ENCODE measurements at places on chromosomes 11 and 22. TPM values are rescaled to one million over a fixed set of nuclear protein-coding genes. Genes with fewer than 3 reads are reported as not detected.

GRCh38 chr11:90669094-90669493, 446.2 kb upstream of the CHORDC1 start:
- no peak for DNase-seq

Gene MYOD1
- total RNA-seq = not detected

Gene TMPRSS5
- total RNA-seq = 1.6 TPM

DNA sequence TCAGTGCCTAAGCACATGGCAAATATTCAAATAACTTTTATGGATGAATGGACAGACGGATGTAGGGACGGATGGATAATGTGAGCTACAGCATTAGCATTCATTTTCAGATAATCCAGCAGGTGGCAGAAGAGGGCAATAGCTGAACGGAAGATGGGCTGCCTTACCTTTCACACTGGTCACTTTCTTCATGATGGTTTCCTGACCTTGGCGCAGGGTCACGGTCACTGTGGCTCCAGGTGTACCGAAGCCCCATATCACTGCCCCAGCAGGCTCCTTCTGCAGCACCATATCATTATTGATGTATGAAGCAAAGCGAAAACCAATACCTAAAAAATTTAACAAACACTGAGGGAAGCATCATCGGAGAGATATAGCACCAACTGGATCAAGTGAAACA, 4.3 kb downstream of the SIAE start:
- DNase-seq = peak; percentile 23

GRCh38 chr22:32558681-32559355, 84.2 kb downstream of the FBXO7 start:
- DNase-seq = no peak

DNA sequence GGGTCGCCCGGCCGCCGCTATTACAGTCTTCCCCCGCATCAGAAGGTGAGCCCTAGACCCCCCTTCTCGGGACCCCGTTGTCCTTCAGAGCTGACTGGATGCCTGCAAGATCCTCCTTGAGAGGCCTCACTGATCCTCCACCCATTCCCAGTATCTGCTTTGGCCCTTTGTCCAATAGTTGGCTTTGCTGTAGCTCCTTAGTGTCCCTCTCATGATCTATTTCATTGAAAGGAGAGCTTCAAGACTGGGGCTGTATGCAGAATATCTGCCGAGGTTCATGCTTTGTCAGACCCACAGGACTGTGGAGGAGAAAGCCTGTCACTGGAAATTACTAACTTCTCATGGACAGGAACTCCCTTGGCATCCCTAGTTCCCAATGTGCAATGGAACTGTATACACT, 499 bp downstream of the DLAT start:
- DNase-seq = no peak

Gene OSBP
- total RNA-seq = 66.3 TPM

DNA sequence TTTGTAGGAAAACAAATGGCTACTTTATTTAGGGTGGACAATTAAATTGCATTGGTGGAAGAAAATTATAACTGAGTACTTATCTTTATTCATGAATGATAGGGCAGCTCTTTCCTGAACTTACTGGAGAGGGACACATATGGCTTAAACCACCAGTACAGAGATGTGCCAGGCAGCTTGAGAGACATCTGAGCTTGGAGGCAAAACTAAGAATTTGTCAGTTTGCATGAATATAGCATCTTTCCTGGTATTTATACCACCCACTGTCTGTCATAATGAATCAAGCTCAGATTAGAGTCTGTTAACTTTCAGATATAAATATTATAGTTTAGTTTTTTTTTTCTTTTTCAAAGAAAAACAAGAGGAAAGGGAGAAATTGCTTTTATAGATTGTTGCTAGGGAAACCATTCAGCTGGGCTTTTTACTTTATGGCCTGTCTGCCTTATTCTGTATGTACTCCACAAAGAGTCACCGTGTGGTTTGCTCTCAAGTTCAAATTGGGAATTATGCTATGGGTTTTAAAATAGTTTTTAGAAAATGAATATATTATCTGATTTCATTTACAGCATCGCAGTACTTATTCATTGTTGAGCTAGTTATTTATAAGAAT, 477.0 kb upstream of the CHORDC1 start:
- DNase-seq = no peak

- no peak for DNase-seq
Observed at GRCh38 chr11:6771926-6772893, at the start of gene OR2AG2. Gene OR2AG2, minus strand, starts transcription at chr11:6771976. Its CDS starts 3,019 bp downstream, at chr11:6768957.

Gene ARHGAP42
- 0.06 TPM for total RNA-seq

Gene HPX
- 0.71 TPM for total RNA-seq

Gene OR10D3
- not detected for total RNA-seq
